ENCODE measurements at places on chromosomes 2 and 18.

DNA sequence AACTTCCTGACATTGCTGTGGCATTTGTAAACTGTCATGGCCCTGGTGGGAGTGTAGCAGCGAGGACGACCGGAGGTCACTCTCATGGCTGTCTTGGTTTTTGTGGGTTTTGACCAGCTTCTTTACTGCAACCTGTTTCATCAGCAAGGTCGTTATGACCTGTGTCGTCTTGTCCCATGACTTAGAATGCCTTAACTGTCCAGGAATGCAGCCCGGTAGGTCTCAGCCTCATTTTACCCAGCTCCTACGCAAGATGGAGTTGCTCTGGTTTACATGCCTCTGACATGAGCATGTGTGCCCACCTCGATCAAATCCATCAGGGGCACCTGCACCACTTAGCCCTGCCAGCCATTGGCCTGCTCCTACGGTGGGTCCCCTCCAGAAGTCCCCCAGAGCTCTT, 32.9 kb upstream of the SLC66A3 start:
- no peak for DNase-seq
- no peak overlapping the region for H3K27ac ChIP-seq
- no peaks in the 10 kb centered on the region for H3K36me3 ChIP-seq
- H3K4me1 ChIP-seq: no peaks in the 10 kb centered on the region
- no peaks in the 10 kb centered on the region for H3K27me3 ChIP-seq

DNA sequence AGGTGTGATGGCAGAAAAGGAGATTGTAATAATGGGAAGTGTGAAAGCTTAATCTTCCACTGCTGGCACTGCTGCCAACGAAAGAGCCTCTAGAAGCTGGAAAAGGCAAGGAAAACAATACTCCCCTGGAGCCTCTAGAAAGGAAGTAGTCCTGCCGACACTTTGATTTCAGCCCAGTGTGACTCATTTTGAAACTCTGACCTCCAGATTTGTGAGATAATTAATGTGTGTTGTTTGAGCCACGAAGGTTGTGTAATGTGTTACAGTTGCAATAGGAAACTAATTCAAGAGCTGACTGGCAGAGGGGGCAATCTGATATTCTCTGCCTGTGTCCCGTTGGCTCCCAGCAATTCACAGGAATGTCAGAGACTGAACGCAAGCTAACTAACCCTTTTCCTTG, 219.2 kb upstream of the UBE2E3 start:
- H3K4me3 ChIP-seq: no peak overlapping the region
- no peaks in the 10 kb centered on the region for H3K27me3 ChIP-seq
- H3K4me1 ChIP-seq: peaks cover 3% of the 10 kb centered on the region

DNA sequence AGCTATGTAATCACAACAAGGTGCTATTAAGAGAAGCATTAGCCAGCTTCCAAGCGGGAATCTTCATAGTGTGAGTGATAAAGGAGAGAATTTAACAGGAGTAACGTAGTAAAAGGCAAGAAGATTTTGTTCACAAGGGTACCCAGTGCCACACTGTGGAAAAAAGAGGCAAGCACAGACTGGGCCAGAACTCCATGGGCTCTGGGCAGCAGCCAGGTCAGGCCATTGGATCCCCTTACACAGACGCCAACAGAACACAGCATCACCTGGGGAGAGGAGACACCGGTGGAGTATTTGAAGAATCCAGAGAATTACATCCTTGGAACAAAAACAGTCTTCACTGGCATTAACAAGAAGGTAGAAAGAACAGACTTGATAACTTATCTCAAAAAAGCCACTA, 21.2 kb downstream of the AMER3 start:
- DNase-seq: peak; percentile 38
- no peaks in the 10 kb centered on the region for H3K27me3 ChIP-seq
- peaks cover 7% of the 10 kb centered on the region for H3K36me3 ChIP-seq
- no peak overlapping the region for H3K4me3 ChIP-seq
- no peaks in the 10 kb centered on the region for H3K4me1 ChIP-seq

- H3K4me1 ChIP-seq: no peaks in the 10 kb centered on the region
- no peak overlapping the region for H3K27ac ChIP-seq
- DNase-seq: no peak
- no peak overlapping the region for H3K4me3 ChIP-seq
These were observed 24.3 kb upstream of the FAP start for GRCh38 chr2:162267496-162267895.

GRCh38 chr18:46849007-46849406, 68.3 kb downstream of the PIAS2 start:
- peaks cover 13% of the 10 kb centered on the region for H3K36me3 ChIP-seq
- H3K4me3 ChIP-seq: no peak overlapping the region
- no peaks in the 10 kb centered on the region for H3K4me1 ChIP-seq

Data from H9 (cell line).